Heart left ventricle (tissue), 16 donors: ENCODE measurements at places on chromosomes 1 and 21. TPM values are rescaled to one million over a fixed set of nuclear protein-coding genes. Genes with fewer than 3 reads are reported as not detected.

LRRC38 gene
- 4.4 TPM for polyA plus RNA-seq

DNAJC6 gene
- polyA plus RNA-seq, result 0.50 TPM

HCN3 gene
- 1.4 TPM for polyA plus RNA-seq

ESPN gene
- 0.10 TPM for polyA plus RNA-seq

SERINC2 gene
- 5.4 TPM for polyA plus RNA-seq

SLC44A3 gene
- 1.3 TPM for polyA plus RNA-seq

KCNE1 gene
- polyA plus RNA-seq, result 4.3 TPM

CD48 gene
- 0.53 TPM for polyA plus RNA-seq

GPR89B gene
- 11.7 TPM for polyA plus RNA-seq

FAM167B gene
- polyA plus RNA-seq, result 7.7 TPM

CZIB gene
- polyA plus RNA-seq, result 85.0 TPM

DNTTIP2 gene
- polyA plus RNA-seq, result 47.7 TPM

PYCR2 gene
- polyA plus RNA-seq, result 62.0 TPM
